ENCODE measurements at places on chromosomes 5 and 9.
A peak's percentile ranks its signal among the peaks of the same experiment; 100 is the strongest.

- DNase-seq: peak; percentile 85
These were observed 256.0 kb downstream of the TMEM167A start for GRCh38 chr5:82820961-82821845.

GRCh38 chr5:177393990-177394389, 6.5 kb downstream of the PFN3 start:
- DNase-seq: no peak

DNA sequence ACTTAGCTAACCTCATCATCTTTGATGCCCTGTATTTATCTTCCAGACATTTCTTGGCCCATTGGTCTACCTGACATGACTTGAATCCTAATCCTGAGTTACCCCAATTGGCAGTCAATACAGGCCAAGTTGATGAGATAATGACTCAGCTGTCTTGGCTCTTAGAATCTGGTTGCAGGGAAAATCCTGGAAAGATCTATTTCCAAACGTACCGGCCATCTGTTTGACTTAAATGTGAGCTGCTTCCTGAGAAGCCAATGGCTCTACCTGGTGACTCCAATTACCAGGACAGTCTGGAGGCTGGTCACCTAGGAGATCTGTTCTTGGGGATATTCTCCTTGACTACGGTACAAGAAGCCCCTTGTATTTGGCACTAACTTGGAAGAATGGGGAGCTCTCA, 475.2 kb upstream of the BRINP1 start:
- peak; percentile 60 for DNase-seq

DNA sequence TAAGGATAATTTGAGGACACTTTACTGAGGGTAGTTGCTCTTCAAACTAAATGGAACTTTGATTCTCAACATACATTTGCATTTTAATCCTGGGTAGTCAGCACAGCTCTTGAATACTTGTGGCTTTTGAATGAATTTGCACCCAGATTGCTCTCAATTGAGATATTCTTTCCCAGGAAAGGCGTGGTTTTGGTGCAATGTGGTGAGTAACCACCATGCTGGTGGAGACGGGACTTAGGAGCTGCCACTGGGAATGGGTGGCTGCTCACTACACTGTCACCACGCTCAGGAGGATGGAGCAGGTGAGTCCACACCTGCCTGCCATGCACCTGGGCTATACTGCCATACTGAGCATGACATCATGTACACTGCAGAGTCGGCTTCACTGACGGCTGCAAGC, 99.2 kb downstream of the IRX1 start:
- DNase-seq: no peak

DNA sequence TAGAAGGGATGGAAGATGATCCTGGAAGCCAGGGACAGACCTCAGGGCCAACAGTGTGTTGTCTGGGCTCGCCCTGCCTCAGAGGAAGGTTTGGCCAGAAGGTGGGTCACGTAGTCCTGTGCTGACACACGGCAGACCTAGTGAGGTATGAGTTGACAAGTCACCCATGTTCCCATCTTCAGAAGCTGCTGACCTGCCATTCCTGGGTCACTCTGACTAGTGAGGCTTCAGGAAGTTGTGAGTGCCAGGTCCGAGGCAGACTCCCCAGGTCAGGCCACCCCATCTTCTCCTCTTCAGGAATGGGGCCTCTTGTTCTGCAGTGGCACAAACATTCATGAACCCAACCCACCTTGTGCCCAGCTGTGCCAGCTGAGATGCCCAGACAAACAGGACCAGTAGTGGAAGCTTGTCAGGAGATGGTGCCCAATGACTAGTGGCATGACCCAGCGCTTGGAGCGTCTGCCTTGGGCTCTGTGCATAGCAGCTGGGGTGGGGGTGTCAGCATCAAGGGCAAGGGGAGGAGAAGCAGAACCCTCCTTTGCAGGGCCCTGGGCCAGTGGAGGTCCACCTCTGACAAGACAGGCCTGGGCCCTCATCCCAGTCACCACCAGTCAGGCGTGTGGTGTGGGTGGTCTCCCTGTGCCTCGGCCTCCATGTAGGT, 16.8 kb upstream of the ANGPTL2 start:
- no peak for DNase-seq

GRCh38 chr5:138720840-138721239, 32.4 kb upstream of the CTNNA1 start:
- DNase-seq: peak; percentile 70

- DNase-seq: no peak
These were observed 7.7 kb downstream of the HK3 start for GRCh38 chr5:176891331-176891958.

GRCh38 chr5:142841511-142842265, 71.5 kb downstream of the ARHGAP26 start:
- peak; percentile 36 for DNase-seq

- DNase-seq: peak; percentile 27
These were observed 21.2 kb upstream of the SARDH start for GRCh38 chr9:133759146-133759900.

- DNase-seq: no peak
These were observed 127.6 kb upstream of the SLC1A3 start for GRCh38 chr5:36478646-36479317.

- DNase-seq: no peak
These were observed 49.6 kb downstream of the SECISBP2 start for GRCh38 chr9:89367726-89368437.

DNA sequence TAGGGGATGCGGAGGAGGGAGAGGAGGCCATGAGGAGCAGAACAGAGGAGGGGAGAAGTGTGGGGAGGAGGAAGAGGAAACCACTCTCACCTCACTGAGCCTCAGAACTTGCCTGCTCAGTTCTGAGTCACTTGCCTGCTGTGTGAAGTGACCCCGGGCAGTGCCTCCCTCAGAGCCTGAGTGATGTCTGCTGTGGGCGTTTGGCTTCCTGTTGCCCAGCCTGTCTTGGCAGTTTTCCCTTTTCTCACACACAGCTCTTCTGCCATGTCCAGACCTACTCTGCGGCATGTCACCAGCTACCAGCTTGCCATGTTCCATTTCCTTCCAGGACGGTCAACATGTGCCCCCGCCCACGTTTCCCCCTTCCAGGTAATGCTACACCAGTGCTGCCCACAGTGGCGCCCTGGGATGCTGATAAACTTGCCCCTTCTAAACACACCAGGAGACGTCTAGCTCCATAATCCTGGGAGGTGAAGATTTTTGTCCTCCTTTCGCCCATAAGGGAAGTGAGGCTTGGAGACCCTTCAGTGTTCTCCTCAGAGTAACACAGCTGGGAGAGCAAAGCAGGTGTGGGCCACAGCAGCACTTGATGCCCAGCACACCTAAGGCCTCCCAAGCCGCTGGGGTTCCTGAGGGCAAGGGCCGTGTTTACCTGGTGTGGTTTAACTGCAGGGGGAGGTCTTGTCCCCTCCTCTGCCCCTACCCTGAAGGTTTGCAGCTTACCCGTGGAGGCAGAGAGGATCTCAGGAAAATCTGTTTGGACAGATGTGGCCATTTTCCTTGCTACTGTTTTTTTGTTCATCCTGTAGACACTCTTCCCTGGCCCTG, 63.8 kb upstream of the RNF130 start:
- no peak for DNase-seq

- DNase-seq: no peak
These were observed 24.5 kb upstream of the NRARP start for GRCh38 chr9:137326445-137327065.

- no peak for DNase-seq
These were observed 37.8 kb upstream of the TAS2R1 start for GRCh38 chr5:9667906-9668305.

DNA sequence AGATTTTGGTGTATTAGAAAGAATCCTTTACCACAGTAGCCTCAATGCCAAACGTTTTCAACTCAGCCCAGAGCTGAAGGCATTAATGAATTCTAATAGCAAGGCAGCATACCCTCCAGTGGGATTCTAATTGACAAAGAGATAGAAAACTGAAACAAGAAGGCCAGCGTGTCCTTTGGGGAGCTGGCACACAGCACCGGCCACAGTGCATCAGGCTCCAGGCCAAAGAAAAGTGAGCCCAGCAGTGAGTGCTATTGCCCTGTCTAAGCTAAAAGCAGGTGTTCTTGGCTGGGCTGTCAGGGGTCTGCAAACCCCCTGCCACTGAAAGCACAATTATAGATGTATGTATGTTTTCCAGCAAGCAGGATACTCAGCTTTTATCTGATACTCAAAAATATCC, 40.4 kb downstream of the PPIC start:
- DNase-seq: no peak

- DNase-seq: no peak
These were observed 413.6 kb downstream of the CCDC171 start for GRCh38 chr9:15966471-15966870.

GRCh38 chr9:82223442-82223841, 234.9 kb downstream of the SPATA31D1 start:
- no peak for DNase-seq

GRCh38 chr9:121240472-121241135, 27.4 kb upstream of the GSN start:
- peak; percentile 18 for DNase-seq

- DNase-seq: no peak
These were observed 81.0 kb upstream of the CCDC152 start for GRCh38 chr5:42675602-42676001.

DNA sequence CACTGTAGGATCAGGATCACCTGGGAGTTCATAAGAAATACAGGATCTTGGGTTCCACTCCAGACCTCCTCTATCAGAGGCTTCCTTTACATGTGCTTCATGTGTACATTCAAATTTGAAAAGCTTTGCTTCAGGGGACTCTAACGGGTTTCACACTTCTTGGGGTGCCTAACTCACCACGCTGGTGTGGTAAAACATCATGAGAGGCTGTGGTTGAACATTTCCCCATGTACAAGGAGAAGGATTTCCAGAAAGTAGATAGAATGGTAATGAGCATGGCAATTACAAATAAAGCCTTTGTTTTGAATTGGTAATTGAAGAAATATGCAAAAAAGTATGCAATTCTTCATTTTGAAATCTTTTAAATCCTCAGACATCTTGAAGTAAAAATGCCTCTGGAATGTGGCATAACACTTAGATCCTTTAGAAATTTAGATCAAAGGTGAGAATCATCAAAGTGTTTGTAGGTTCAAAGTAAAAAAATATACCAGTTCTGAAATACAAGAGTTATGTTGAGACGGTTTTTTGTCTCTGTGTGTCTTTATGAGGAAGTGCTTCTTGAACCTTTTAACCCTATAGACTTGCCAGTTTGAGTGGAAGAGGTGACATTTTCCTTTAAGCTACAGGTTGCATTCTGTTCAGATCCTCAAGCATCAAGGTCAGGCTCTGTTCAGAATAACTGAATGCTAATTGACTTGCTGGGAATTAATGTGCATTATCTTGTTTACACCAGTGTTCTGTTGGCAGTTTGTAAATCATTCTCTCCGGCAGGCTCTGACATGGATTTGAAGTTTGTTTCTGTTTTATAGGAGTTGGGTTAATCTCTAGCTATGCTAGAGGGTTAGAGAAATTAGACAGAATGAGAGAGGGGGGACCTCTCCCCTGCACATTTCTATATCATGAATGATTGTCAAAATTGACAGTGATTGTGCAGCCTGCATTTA, 415.3 kb downstream of the MAN2A1 start:
- DNase-seq: no peak

GRCh38 chr9:126752376-126752775, 52.5 kb upstream of the ZBTB43 start:
- DNase-seq: no peak

GRCh38 chr9:127664678-127665507, 41.9 kb upstream of the CFAP157 start:
- no peak for DNase-seq

- no peak for DNase-seq
These were observed 122.5 kb downstream of the SCAMP1 start for GRCh38 chr5:78482948-78483347.

- DNase-seq: no peak
These were observed 134.5 kb downstream of the SEC61B start for GRCh38 chr9:99356512-99356971.

DNA sequence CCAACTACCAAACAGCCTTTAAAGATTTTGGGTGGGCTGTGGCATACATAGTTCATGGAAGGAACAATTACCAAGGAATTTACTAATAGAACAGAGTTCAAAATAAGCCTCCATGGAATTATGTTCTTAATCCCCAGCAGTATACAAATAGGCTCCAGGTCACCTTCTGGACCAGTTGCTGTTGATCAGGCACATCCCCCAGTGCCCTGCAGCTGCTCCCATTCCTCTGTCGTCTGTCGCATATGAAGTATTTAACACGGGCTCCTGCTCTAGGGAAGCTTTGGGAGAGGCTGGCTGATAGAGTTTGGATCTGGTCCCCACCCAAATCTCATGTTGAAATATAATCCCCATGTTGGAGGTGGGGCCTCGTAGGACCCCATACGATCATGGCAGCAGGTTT, 17.8 kb downstream of the SHC3 start:
- no peak for DNase-seq

DNA sequence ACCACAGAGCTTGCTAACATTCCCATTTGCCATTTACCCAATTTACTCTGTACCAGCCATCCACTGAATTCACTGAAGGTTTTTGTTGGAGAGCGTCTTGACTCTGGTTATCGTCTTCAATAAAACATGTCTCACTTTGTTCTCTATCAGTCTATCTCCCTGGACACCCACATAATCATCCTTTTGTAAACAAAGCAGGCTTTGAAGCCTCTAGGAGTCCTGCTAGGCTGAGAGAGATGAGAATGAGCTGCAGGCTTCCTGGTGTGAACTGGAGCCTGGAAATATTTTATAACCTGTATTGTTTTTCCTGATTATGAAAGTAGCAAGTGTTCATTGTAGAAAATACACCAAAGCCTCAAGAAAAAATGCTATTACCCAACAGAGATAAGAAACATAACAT, 140.6 kb upstream of the ZNF366 start:
- peak; percentile 63 for DNase-seq

- peak; percentile 75 for DNase-seq
These were observed 777 bp downstream of the ENDOG start for GRCh38 chr9:128818839-128819715.

- peak; percentile 25 for DNase-seq
These were observed 2.1 kb upstream of the CDH10 start for GRCh38 chr5:24646915-24647314.

GRCh38 chr9:130987738-130988399, 21.1 kb upstream of the LAMC3 start:
- no peak for DNase-seq

DNA sequence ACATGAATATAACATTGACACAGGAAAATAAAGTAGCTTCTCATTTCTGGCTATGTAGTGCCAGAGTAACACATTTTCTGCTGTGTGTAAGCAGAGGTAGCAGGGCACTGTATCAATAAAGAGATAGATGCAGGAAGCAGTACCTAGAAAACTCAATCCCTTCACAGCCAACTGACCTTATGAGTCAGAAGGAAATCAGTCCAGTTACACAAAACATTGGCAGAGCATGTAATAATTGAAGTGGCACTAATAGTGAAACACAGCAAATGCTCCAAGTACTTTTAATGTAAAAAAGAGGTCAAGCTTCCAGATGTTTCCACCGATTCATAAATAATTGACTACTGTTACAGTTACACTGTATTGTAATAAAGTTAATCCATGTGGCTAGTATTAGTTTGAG, 706.6 kb downstream of the EFNA5 start:
- peak; percentile 65 for DNase-seq

- no peak for DNase-seq
These were observed 3.0 kb downstream of the NADK2 start for GRCh38 chr5:36238502-36239295.

DNA sequence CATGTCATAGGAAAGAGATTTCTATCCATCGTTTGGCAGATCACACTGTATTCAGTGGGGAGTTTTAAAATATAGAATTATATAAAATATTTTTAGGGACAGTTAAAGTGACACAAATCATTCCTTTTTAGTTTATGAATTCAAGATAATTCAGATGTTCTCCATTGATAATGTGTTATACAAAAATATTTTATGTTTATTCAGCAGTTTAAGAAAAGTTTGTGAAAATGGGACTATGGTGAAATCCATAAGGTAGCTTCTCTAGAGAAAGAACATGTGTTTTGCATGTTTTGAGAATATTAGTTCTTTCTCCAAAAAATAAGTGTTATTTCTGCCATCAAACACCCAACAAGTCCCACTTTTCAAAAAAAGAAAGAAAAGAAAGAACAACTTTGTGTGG, 122.9 kb downstream of the EMB start:
- no peak for DNase-seq
